ENCODE measurements at places on chromosomes 16 and 17.

DNA sequence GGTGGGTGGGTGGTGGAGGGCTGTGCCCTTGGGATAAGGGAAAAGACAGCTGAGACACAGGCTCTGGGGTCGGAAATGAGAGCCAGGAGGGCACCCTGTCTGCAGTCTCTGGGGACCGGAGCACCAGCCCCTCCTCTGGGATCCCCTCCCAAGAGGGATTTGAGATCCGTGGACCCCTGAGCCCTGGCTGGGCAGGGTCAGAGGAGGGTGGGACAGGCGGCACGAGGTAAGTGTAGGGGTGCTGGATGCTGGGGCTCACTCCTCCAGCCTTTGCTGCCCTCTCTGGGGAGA, 425 bp downstream of the SGSH start:
- DNase-seq: no peak

DNA sequence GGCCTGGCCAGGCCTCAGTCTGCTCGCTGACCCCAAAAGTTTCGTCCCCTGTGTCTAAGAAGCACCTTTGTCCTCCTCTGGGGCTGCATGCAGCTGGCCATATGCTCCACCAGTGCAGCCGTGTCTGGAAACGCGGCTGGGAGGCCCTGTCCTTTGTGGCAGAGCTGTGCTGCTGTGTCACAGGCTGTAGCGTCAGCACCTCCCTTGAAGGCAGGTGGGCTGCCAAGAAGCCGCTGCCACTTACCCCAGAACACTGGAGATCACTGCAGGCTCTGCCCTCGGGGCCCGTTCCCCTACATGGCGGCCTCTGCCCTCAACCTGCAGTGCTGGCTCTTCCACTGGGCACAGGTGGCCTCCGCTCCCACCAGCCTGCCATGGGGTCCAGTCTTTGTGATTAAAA, 15.7 kb upstream of the MC1R start:
- DNase-seq: no peak

DNA sequence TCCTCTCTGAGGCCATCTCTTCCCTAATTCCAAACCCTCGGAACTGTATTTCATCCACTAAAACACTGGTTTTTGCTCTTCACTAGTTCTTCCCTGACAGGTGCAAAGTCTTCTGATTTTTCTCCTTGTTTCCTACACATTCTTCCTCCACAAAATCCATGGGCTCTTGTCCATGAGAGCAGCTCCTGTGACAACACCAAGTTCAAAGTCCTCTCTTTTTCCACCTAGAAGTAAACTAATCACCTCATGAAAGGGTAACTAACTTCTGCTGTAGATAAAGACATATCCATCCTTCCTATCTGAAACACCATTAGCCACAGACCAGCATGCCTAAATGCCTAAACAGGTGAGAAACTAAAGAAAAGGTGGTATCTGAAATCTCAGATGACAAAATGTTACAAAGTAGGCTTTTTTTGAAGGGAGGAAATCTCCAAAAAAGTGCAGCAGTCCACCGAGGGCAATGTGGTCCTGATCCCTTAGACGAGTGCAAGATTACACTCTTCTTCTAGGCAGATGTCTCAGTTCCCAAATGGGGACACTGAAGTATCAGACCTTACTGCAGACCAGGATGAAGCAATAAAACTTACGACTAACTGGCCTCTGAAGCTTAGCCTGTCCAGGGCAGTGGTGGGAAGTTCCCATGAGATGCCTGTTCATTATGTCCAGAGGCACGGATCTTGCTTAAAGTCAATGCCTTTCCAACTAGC, 2.8 kb downstream of the PIP4K2B start:
- DNase-seq: no peak

- DNase-seq: no peak
Measured at GRCh38 chr17:36576793-36577192, 14.9 kb upstream of the DHRS11 start.

GRCh38 chr16:61057635-61058034, 978.6 kb downstream of the CDH8 start:
- no peak for DNase-seq

Measured in mucosa of gallbladder (tissue), 1 donor.